ENCODE measurements at places on chromosomes 6 and 20. TPM values are rescaled to one million over a fixed set of nuclear protein-coding genes. Genes with fewer than 3 reads are reported as not detected.

- DNase-seq: no peak
These were observed 18.2 kb upstream of the CCM2L start for GRCh38 chr20:31992086-31992485.

DNA sequence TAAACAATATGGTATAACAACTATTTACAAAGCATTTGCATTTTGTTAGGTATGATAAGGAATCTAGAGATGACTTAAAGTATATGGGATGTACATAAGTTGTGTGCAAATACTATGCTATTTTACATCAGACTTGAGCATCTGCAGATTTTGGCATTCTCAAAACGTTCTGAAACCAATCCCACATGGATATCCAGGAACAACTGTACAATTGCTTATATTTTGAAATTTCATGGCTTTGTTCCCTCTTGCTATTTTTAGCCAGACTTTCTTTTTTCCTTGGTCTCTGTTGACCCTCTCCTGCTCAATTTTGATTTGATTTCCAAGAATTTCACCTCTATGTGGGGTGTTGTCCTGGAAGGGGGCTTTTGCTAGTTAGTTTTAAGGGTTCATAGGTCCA is 32.9 kb upstream of the UST start:
- DNase-seq: no peak

GRCh38 chr6:4661391-4661790 is 114.8 kb upstream of the CDYL start:
- DNase-seq: no peak

DNA sequence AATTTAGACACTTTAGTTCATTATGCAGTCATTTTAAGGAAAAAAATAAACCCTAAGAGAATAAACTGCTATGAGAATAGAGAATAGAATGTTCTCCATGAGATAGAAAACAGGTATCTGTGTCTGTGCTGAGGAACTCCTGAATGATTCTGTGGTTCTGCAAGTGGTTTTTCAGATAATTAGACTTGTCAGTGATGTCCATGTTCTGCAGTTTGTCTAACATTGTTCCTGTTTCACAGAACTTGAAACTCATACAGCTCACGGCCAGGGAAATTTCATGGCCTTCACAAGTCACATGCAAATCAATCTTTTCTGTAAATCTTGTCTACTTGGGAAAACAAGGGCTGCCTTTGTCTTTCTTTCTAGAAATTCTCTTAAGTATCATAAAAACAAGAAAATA is 73.4 kb upstream of the HMGCLL1 start:
- DNase-seq: no peak

DNA sequence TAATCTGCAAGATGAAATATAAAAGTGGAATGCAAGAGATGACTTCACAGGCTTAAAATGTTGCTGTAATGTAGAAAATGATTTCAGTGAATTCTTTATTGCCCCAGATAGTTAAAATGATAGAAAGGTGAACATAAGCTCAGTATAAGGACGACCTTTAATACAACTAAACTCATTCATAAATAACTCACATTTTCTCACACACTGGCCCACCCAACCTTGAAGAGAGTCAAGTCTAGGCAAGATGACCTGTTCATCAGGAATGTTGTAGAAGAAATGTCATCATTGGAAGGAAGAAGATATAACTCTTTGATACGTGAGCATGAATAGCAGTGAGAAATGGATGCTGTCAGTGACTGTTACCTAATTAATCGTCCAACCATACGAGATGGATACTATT is 111.1 kb upstream of the SASH1 start:
- DNase-seq: no peak

The IP6K3 gene
- 0.32 TPM for total RNA-seq

The TMEM14B gene
- 60.2 TPM for total RNA-seq

The RAET1L gene
- not detected for total RNA-seq

GRCh38 chr20:62168061-62168460 is 14.8 kb upstream of the MTG2 start:
- DNase-seq: no peak
